ENCODE measurements at places on chromosomes 6 and 20. TPM values are rescaled to one million over a fixed set of nuclear protein-coding genes. Genes with fewer than 3 reads are reported as not detected.
A peak's percentile ranks its signal among the peaks of the same experiment; 100 is the strongest.

DNA sequence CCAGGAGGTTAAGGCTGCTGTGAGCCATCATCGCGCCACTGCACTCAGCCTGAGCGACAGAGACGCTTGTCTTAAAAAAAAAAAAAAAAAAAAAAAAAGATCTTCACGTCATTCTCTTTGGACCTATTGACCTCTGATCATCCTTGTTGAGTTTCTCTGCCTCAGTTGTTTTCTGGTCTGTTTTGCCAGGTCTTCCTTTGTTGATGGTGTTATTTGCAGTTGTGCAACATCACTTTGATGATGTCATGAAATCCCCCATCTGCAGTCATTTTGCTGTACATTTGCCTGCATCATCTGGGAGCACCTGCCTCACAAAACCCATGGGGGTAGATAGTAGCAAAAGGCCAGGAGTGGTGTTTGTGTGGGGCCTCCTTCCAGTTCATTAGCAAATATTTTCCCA lies 39.2 kb upstream of the CHMP4B start:
- no peaks in the 10 kb centered on the region for H3K27me3 ChIP-seq
- H3K27ac ChIP-seq, result no peak overlapping the region
- peaks cover 14% of the 10 kb centered on the region for H3K36me3 ChIP-seq
- H3K4me3 ChIP-seq, result no peak overlapping the region
- H3K4me1 ChIP-seq, result peaks cover 3% of the 10 kb centered on the region

DNA sequence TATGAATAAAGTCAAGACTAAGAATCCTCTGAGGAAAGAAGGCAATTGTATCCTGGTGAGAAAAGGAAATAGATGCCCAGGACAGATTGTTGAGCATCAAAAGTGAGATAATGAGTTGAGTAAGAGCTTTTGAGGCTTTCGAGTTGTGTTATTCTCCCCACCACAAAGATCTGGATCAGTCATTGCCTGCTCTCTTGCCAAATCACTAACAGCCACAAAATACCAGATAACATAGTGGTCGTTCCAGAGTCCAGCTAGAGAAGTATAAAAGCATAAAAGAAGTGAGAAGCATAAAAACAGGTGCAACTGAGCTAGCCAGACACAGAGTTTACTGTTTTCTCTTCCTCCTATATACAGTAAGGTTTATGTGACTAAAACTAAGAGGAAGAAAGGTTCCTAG lies 4.9 kb downstream of the SPINT4 start:
- H3K36me3 ChIP-seq, result peaks cover 6% of the 10 kb centered on the region
- peaks cover 2% of the 10 kb centered on the region for H3K4me1 ChIP-seq
- H3K27me3 ChIP-seq, result peaks cover 38% of the 10 kb centered on the region
- H3K27ac ChIP-seq, result no peak overlapping the region

GRCh38 chr6:26350858-26351543 lies 14.0 kb upstream of the BTN3A2 start:
- H3K27me3 ChIP-seq, result no peaks in the 10 kb centered on the region
- no peak overlapping the region for H3K4me3 ChIP-seq
- no peak for DNase-seq
- H3K4me1 ChIP-seq, result no peaks in the 10 kb centered on the region

- DNase-seq, result no peak
- no peak within 1 kb of the TSS for H3K4me3 ChIP-seq
- no peak within 1 kb of the TSS for H3K27ac ChIP-seq
- H3K4me1 ChIP-seq, result no peaks in the 10 kb centered on the region
These were observed at the start of gene GPX6 for GRCh38 chr6:28515676-28516075. GPX6 (minus strand) TSS chr6:28515793; CDS start chr6:28515743, 50 bp downstream.

GRCh38 chr20:63893999-63894357 lies 948 bp upstream of the DNAJC5 start:
- H3K27me3 ChIP-seq, result no peaks in the 10 kb centered on the region
- no peak for DNase-seq
- H3K4me1 ChIP-seq, result peaks cover 33% of the 10 kb centered on the region
- no peak overlapping the region for H3K27ac ChIP-seq
- H3K36me3 ChIP-seq, result peaks cover 23% of the 10 kb centered on the region

- H3K27ac ChIP-seq, result peak overlapping the region; percentile 47
- H3K36me3 ChIP-seq, result peaks cover 57% of the 10 kb centered on the region
- peaks cover 38% of the 10 kb centered on the region for H3K4me1 ChIP-seq
- no peaks in the 10 kb centered on the region for H3K27me3 ChIP-seq
- DNase-seq, result no peak
These were observed 15.4 kb downstream of the CST7 start for GRCh38 chr20:24964506-24964840.

GRCh38 chr6:101700655-101701054 lies 307.1 kb downstream of the GRIK2 start:
- H3K4me3 ChIP-seq, result no peak overlapping the region
- DNase-seq, result no peak
- H3K36me3 ChIP-seq, result no peaks in the 10 kb centered on the region
- H3K27me3 ChIP-seq, result no peaks in the 10 kb centered on the region
- H3K4me1 ChIP-seq, result no peaks in the 10 kb centered on the region

DNA sequence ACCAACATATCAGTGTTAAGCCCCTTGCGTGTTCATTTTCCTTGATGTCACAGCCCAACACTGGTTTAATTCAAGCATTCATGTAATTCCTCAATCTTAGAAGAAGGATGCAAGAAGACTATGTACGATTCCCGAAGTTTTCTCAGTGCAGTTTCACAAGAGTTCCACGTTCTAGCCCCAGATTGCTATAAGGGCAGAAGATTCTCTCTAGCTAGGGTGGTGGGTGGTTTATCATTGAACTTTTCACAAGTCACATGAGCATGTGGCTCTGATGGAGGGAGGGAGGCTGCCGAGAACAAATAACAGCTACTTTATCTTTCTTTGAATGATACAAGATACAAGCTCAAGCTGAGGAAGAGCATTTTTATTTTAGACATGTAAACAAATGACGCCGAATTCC lies 71.9 kb upstream of the NHSL1 start:
- H3K36me3 ChIP-seq, result no peaks in the 10 kb centered on the region
- DNase-seq, result no peak
- H3K4me1 ChIP-seq, result peaks cover 4% of the 10 kb centered on the region

DNA sequence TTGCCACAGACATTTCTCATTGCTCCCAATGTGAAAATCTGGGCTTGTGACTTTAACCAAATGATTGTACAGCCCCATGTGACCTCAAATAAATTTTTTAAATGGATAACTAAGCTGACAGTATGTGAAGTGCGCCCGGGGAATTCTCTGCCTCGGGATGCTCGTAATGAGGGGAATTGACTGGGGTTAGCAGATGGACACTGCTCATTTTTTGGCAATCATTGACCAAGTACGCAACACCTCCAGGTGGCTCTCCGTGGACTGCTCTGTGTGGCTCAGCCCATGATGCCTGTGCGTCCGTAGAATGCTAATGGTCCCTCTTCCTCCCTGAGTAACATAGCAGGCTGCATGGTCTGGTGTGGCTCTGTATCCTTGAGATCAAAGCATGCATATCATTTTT lies 42.4 kb downstream of the FARS2 start:
- no peaks in the 10 kb centered on the region for H3K27me3 ChIP-seq
- H3K4me3 ChIP-seq, result no peak overlapping the region
- peaks cover 54% of the 10 kb centered on the region for H3K4me1 ChIP-seq
- peak overlapping the region; percentile 87 for H3K27ac ChIP-seq

DNA sequence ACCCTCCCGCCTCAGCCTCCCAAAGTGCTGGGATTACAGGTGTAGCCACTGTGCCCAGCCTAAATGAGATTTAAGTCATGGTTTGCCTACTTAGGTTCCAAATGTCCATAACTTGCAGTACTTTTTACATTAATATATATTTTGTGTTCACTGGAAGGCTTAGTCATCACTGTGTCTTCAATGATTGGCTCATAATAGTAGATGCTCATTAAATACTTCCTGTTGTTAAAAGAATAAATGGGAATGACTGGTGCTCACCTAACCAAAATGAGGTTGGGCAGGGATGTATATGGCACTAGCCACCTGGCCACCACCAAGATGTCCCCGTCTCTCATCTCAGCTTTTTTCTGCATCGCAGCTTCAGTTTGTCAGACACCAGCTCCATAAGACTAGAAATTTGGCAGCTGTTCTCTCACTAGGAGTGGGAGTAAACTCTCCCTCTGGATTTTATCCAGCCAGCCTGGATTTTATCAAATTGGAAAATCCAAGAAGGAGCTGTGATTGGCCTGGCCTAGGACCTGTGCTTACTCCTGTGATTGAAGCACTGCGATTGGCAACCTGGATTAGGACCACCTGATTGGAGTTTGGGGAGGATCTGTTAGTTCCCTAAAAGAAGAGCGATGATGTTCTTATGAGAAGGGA lies 1.1 kb upstream of the GLO1 start:
- H3K27me3 ChIP-seq, result peaks cover 11% of the 10 kb centered on the region
- DNase-seq, result no peak
- H3K4me1 ChIP-seq, result peaks cover 25% of the 10 kb centered on the region
- no peak overlapping the region for H3K4me3 ChIP-seq
- no peak overlapping the region for H3K27ac ChIP-seq

DNA sequence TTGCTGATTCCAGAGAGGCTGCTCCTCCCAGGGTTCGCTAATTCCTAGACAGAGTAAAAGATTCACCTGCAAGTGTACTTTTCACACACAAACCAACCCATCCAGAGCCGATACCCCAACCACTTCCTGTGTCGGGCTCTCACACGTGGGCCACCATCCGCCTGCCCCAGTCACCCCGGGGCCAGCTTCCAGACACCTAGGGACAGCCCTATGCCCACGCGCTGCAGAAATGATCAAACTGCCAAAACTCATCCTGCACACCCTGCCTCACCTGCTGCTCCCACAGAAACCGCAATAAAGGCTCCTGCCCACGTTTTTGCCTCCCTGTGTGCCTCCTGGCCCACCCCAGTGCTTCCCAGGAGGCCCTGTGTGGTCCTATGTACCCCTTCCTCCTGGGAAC lies 59.5 kb downstream of the PSMG4 start:
- H3K4me3 ChIP-seq, result no peak overlapping the region
- peak; percentile 80 for DNase-seq
- no peaks in the 10 kb centered on the region for H3K36me3 ChIP-seq
- peaks cover 19% of the 10 kb centered on the region for H3K4me1 ChIP-seq

- no peaks in the 10 kb centered on the region for H3K4me1 ChIP-seq
- H3K27me3 ChIP-seq, result no peaks in the 10 kb centered on the region
- no peaks in the 10 kb centered on the region for H3K36me3 ChIP-seq
- no peak overlapping the region for H3K4me3 ChIP-seq
- H3K27ac ChIP-seq, result no peak overlapping the region
These were observed 661.3 kb downstream of the CD109 start for GRCh38 chr6:74357321-74357720.

DNA sequence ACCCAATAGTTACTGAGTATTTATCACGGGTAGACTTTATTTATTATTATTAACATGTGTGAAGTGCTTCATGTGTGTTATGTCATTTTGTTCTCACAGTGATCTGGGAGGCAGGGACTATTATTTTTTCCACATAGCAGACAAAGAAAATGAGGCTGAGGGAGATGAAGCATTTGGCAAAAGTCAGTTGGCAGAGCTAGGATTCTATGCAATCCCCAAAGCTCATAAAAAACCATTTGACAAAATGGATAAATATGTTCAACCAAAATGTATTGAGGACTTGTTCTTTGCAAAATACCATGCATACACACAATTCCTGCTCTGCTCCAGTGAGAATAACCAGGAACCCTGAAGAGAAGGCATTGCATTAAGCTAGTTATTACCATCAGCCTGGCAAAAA lies 184.4 kb downstream of the HS3ST5 start:
- H3K4me3 ChIP-seq, result no peak overlapping the region
- no peaks in the 10 kb centered on the region for H3K4me1 ChIP-seq
- DNase-seq, result no peak
- no peaks in the 10 kb centered on the region for H3K36me3 ChIP-seq

DNA sequence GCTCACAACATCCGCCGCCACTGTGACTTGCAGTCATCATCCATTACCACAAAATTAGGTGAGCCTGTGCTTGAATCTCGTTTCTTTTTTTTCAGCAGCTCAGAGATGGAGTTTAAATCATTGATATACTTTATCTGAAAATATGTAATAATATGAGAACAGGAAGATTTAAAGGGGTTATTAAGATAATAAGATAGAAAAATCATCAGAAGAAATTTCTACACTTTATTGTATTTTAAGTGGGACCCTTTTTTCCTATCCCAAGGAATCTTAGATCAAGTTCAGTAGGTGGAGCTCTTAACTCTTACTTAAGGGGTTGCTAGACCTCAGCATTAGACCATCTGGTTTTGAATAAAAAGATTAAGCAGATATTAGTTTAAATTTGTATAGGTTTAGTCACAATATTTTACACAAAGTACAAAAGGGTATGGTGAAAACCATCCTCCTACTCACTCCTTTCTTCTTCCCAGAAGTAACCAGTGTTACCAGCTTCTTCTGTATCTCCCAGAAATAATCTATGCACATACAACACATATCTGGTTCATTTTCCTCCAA lies 9.4 kb upstream of the NCOA7 start:
- H3K27ac ChIP-seq, result no peak overlapping the region
- no peaks in the 10 kb centered on the region for H3K27me3 ChIP-seq
- H3K4me1 ChIP-seq, result peaks cover 14% of the 10 kb centered on the region
- H3K4me3 ChIP-seq, result no peak overlapping the region
- H3K36me3 ChIP-seq, result peaks cover 6% of the 10 kb centered on the region
- peak; percentile 73 for DNase-seq

DNA sequence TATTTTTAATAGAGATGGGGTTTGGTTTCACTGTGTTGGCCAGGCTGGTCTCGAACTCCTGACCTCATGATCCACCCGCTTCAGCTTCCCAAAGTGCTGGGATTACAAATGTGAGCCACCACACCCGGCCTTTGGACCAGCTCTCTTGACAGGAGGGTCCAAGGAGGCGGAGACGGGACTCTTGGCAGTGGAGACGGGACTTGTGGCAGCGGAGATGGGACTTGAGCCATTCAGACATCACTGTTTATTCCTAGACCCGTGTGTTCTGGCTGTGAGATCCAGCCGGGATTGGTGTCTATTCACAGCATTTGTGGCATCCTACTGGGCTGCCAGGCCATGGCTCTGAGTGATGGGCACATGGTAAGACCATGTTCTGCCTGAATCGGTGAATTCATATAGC lies 25.6 kb downstream of the PRPF6 start:
- H3K36me3 ChIP-seq, result peaks cover 56% of the 10 kb centered on the region
- DNase-seq, result no peak
- H3K4me1 ChIP-seq, result peaks cover 17% of the 10 kb centered on the region
- no peak overlapping the region for H3K4me3 ChIP-seq
- no peak overlapping the region for H3K27ac ChIP-seq

DNA sequence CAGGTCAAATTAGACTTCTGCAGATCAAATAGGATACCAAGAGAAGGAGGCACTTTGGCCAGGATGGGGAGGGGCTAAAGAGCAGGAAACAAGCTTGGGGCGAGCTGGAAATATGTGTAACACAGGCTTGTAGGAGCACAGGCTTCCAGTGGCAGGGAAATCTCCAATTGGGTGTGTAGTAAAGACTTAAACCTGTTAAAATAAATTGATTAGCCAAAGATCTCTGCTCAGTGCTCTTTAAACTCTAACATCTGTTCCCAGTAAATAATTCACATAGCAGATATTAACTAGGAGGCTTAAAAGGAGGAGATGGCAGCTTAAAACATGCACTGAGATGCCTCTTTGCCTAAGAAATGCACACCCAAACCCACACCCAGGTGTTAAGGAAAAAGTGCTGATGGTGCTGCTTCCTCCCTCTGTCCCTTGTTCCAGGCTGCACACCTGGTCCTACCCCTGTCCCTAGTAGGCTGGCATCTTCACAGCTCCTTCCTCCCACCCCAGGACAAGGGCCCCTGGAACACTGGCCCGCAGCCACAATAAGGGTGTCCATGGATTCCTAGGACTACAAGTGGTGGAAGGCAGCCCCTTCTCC lies 93.5 kb upstream of the MLN start:
- peaks cover 29% of the 10 kb centered on the region for H3K4me1 ChIP-seq
- H3K27me3 ChIP-seq, result no peaks in the 10 kb centered on the region
- no peak for DNase-seq

POPDC3 gene
- not detected for total RNA-seq

CABLES2 gene
- total RNA-seq, result 8.2 TPM

ADGRF1 gene
- not detected for total RNA-seq

ME1 gene
- 0.24 TPM for total RNA-seq

BTNL2 gene
- not detected for total RNA-seq
